ENCODE measurements at places on chromosomes 4 and X.

GRCh38 chrX:30580641-30581040 is 3.1 kb upstream of the TASL start:
- no peak for DNase-seq

- no peak for DNase-seq
Observed at GRCh38 chr4:89196745-89197144, 85.4 kb downstream of the TIGD2 start.

GRCh38 chr4:37745946-37746345 is 59.8 kb upstream of the RELL1 start:
- DNase-seq: no peak

- DNase-seq: no peak
Observed at GRCh38 chrX:7926501-7926900, 712 bp downstream of the PNPLA4 start.

GRCh38 chrX:40167233-40167849 is 69.6 kb upstream of the BCOR start:
- no peak for DNase-seq

- no peak for DNase-seq
Observed at GRCh38 chr4:163111588-163111987, 55.1 kb downstream of the NAF1 start.

DNA sequence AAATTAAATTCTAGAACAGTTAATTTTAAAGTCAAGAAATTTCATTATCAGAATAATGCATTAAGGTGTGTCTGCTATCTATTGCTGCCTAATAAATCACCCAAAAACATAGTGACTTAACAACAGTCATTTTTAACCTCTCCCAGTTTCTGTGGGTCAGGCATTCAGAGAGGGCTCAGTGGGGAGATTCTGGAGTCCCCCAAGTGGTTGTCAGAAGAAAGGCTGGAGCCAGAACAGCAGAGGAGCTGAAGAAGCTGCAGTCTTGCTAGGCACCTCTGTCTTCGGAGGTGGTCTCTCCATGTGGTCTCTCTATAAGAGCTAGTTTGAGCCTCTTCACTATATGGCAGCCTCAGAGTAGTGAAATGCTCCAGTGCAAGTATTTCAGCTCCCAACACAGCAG is 9.3 kb upstream of the HOPX start:
- no peak for DNase-seq

DNA sequence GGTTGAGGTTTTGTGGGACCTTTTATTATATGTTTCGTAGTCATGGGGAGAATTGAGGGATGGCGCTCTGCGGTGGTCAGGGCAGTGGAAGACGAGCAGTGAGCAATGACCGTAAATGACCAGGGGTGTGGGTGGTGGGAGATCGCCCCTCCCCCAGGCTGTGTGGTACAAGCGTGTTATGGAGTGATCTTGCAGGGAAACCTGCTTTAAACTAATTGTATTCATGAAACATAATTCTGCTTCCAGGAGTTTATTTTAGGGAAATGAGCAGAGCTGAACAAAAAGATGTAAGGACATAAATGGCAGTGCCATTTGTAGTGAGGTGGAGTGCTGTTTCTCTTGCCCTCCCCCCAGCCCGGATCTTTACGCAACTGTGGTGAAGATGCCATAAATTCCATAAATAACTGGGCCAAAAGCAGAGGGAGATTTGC is 20.2 kb downstream of the GYG2 start:
- no peak for DNase-seq

- no peak for DNase-seq
Observed at GRCh38 chr4:185238215-185238681, 28.9 kb downstream of the SNX25 start.

DNA sequence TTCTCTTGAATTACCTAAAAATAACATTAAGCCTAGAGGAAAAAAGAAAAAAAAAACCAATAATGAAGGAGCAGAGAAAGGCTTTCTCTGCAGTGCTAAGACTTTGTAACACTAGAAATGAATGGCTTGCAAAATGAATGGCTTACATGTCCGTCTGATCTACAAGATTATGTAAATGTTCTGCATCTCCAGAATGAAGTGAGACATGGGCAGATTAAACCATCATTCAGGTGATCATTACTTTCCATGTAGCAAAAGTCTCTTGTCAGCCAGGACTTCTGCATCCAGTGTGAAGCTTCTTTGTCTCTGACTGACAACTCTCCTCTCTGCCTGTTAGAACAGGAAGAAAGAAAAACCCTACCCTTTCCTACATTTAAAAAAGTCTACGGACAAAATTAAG is 304.3 kb downstream of the LDB2 start:
- DNase-seq: no peak

DNA sequence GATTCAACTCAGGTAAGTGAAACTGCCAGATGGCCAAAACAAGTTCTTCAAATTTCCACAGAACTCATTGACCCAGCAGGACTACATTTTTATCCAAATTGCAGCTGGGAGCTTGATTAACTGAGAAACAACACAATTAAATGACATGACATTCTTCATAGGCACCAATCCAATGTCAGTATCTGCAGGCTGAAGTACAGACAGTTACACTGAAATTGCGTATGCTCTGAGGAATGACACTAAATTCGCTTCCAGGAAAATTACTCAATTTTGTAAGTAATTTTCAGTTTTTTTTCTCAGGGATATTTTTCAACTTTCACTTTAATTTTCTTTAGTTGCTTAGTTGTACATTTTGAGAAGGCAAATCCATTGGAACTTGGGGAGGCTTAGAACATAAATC is 4.5 kb downstream of the C1GALT1C1 start:
- DNase-seq: no peak

DNA sequence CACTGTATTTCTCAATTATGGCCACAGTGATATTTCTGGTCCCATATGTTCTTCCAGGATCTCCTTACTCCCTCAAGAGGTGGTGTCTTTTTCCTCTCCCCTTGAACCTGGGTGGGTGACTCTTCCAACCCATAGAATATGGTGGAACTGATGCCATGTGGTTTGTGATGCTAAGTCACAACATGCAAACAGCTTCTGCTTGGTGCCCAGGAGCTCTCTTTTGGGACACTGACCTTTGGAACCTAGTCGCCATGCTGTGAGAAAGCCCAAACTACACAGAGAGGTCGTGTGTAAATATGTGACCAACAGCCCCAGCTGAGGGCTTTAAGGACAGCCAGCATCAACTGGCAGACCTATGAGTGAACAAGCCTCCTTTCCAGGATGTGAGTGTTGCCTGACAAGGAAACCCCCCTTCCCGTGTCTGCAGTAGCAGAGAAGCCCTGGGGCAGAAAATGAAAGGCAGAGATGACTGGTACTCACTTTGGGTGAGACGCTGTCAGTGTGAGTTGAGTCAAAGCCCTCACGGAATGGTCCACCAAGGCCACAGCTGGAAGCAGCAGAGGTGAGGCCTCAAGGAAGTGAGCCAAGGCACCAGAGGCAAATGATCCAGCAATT is 223.4 kb downstream of the BCOR start:
- peak; percentile 18 for DNase-seq

- DNase-seq: no peak
Observed at GRCh38 chr4:70402762-70403161, 5.0 kb downstream of the OPRPN start.

DNA sequence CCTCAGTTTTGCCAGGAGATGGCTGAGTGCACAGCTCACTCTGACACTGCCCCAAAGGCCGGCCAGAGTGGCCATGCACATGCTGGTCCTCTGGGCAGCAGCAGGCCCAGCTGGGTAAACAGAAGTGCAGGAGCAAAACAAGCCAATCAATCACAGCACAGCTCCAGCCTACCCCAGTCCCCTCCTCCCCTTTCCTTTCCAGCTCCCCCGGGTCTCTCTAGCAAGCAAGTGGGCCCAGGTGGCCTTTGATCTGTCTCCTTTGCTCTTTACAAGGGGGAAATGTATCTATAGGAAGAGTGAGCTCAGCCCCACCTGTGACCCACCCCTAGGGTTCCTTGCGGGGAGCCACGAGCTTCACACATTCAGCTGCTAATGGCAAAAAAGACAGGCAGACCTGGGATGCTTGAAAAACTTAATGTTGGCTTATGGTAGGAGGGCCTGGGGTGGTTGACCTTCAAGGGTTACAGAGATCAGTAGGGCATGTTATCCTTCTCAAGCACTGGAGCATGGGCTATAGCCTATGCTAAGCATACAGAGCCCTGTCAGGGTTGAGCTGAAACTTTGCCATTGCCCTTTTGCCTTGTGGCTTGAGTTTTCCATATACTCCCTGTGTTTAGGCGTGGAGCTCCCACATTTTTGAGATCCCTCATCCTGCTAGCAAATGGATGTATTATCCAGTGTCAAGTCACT is 57.8 kb upstream of the PLAC1 start:
- DNase-seq: no peak

DNA sequence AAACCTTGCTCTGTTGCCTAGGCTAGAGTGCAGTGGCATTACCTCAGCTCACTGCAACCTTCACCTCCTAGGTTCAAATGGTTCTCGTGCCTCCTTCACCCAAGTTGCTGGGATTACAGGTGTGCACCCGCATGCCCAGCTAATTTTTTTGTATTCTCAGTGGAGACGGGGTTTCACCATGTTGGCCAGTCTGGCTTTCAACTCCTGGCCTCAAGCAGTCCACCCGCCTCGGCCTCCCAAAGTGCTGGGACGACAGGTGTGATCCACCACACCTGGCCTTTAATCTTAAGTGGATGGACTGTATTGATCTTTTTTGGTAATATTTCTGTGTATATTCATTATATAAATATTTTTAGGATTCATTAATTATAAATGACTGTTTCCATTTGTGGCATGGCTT is 158.7 kb upstream of the CXorf51A start:
- no peak for DNase-seq

DNA sequence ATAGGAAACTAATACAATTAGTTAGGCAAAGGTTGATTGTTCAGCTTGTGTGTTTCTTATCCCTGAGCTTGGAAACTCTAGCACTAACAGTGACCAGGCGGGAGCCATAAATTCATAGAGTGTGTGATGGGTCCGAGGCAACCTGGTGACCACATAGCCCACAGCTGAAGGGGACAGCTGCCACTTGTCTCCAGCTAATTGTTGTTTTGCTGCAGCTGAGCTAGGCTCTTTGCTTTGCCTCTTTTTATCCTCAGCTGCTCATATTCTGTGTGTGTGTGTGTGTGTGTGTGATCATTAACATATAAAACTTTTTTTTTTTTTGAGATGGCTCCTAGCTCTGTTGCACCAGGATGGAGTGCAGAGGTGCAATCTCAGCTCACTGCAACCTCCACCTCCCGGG is 53.2 kb downstream of the DOCK11 start:
- DNase-seq: no peak

DNA sequence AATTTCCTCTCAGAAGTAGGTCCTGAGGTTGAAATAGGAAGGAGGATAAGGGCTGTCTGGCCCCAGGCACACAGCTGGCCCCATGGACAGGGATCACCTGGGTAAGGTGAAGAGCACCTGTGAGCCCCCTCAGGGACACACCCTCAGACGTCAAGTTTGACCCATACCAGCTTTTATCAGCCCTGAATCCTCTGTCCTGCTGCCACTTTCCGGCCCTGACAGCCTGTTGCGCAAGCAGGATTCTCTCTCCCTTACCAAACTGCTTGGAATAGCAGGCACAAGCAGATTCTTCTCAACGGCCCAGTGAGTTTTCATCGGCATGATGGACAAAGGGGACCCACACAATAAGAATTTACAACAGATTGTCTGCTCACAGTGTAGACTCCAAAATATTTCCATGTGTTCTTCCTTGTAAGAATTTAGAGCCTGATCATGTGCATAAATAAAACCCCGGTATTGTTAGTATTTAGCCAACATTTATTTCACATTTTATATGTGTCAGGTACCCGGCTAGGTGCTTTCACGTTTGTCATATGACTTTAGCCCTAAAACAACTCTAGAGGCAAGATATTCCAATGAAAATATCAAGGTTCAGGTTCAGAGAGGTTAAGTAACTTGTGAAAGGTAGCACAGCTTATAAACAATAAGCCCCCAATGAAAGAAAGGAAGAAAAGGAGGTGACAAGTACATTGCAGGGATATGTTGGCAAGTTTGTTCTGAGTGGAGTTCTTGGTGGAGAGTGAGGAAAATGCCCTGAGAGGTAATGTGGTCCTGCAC is 107.2 kb upstream of the KIT start:
- no peak for DNase-seq

DNA sequence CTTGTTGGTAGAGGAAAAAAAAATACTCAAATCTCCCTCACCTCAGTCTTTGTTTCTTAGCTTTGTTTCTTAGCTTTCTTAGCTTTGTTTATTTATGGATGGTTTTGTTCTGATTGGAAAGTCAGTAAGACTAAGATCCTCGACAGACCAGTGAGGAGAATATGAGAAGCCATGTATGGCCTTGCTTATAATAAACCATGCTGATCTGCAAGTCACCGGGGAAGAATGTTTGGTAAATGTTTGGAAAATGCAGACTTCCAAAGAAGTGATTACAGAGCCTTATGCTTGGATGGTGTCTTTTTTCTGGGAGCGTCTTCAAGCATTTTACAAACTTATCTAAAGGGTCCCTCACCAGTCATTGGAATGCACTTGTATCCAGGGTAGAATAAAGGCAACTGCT is 90.1 kb upstream of the NOCT start:
- no peak for DNase-seq

DNA sequence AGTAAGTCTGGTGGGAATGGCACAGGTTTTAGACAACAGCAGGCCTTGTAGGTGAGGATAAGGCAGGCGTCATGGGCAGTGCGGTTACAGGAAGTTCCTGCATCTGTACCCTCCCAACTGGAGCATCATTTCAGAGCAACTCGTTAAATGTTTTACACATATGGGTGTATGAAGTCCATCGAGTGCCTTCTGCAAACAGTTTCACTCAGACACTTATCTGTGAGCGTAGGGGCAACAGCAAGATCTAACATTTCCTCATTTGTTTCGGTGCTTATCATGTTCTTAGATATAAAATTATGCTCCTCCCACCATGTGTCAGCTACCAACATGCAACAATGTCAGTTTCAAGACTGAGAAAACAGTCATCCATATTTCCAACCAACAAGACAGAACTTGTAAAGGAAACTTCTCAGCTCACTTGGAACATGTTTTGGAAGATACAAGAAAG is 69.9 kb downstream of the ELOVL6 start:
- DNase-seq: no peak

GRCh38 chr4:24137671-24138601 is 248.1 kb upstream of the PPARGC1A start:
- no peak for DNase-seq

- DNase-seq: no peak
Observed at GRCh38 chr4:173318648-173319211, 15.4 kb downstream of the HMGB2 start.

GRCh38 chr4:37953620-37954293 is 6.4 kb upstream of the PTTG2 start:
- no peak for DNase-seq

GRCh38 chrX:143165778-143166177 is 140.1 kb downstream of the SPANXN4 start:
- no peak for DNase-seq

GRCh38 chr4:134533068-134533467 is 331.5 kb upstream of the PABPC4L start:
- DNase-seq: no peak

- no peak for DNase-seq
Observed at GRCh38 chrX:31697294-31697916, 625.6 kb upstream of the FTHL17 start.

DNA sequence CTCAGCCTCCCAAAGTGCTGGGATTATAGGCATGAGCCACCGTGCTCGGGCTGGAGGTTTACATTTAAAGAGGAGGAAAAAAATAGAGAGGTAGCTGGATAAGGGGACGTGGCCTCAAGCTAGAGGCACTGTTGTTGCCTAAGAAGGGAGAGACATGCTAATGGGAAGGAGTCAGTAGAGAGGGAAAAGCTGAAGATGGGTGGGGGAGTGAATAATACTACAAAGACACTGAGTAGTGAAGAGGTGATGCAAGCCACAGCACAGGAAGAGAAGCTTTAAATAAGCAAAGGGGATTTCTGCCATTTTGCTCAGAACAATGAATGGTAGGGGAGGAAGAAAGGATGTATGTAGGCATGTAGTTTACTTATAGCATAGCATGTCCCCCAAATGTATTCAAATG is 11.5 kb upstream of the AP1S2 start:
- no peak for DNase-seq
